Foreskin melanocyte (primary cell): ENCODE measurements at places on chromosomes 5 and 9.

GRCh38 chr9:33785914-33786313 lies 9.4 kb upstream of the PRSS3 start:
- no peak for DNase-seq

DNA sequence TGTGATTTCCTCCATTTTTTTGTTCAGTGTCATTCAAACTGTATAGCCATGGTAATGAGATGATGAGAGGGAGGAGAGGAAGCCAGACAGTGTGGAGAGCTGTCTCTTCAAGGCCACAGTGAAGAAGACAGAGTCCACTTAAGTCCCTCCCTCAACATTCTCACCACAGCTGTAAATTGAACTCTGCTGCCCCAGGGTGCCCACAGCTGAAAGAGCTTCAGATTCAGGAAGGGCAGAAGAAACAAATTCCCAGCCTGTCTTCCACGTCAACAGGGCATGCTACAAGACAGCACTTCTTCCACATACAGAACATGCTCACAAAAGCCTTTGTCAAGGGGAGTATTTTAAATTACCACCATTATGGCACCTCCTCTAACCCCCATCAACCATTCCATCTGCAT lies 100.4 kb downstream of the KLHL3 start:
- DNase-seq = peak; percentile 83

- DNase-seq = no peak
Measured at GRCh38 chr9:123724211-123724796, 205.6 kb downstream of the DENND1A start.

DNA sequence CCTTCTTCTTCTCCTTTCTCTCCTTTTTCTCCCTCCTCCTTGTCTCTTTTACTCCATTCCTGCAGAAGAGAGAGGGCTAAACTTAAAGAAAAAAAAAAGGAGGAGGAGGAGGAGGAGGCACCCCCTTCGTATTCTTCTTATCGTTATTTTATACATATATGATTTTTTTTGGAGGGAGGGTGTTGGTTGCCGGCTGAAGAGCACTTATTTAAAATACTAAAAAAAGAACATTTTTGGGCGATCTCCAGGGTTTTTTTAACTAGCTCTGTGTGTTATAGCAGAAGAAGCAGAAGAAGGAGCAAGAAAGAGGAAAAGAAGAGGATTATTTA lies 381 bp downstream of the NR2F1 start:
- peak; percentile 22 for DNase-seq

DNA sequence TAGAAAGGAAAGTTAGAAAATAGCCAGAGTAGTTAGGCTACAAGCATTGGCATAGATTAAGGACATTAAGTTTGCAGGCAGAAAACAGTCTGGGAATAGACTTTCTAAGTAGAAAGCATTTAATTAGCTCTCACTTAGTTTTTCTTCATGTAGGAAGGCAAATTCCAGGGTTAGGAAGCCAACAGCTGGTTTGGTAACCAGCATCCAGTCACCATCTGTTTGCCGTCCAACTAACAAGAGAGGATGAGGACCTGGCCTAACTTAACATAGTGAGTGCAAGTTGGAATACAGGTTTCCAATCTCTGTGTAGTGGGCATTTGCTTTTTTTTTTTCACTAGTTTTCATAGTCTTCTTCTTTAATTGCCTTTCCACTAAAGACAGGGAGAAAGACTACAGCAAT lies 121.7 kb upstream of the NR3C1 start:
- DNase-seq = no peak

- no peak for DNase-seq
Measured at GRCh38 chr9:69627281-69627680, 44.9 kb downstream of the APBA1 start.

DNA sequence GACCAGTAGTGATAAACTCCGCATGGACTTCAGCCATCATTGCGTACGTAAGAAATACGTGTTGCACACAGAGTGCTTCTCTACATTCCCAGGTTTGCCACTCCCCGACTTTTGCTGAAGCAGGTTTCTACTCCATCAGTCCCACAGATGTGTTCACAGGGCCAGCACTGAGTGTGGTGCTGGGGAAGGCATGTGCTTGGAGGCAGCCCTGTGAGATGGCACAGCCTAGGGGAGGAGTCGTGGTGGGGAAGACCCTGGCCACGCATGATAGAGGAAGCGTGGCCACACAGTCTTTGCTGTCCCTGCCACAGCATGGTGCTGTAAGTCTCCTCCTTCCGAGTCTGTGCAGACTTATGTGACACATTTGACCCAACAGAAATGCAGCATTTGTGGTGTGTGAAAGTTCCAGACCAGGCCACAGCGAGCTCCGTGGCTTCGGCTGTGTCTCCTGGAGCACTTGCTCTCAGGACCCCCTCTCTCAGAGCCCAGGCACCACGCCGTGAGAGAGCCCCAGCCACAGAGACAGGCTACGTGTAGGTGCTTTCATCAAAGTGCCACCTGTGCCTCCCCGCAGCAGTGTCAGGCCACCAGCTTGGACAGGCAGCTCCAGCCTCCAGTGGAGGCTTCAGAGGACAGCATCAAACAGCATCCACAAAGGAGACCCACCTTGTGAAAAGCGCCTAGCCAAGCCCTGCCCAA lies 197.8 kb downstream of the AUH start:
- DNase-seq = no peak

DNA sequence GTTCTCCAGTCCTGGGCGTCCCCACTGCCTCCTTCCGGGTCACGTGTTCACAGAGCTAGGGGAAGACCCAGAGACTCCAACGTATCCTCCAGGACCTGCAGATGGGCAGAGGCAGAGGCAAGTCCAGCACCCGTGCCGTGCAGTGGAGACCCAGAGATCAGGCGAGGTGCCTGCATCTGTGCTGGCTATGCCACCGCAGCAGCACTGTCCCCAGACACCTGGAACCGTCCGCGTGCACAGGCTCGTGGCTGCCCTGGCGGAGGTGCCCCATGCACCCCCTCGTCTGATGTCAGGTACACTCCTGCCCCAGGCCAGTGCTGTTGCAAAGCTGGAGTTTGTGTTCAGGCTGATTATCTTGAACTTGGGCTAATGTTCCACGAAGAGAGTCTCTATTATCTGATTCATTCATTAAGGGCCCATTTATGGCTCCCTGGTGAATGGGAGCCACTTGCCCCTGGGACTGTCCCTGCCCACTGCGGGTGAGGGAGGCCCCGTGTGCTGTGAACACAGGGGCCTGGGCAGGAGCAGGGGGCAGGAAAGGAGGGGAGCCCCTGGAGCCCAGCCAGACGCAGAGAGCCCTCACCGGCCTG lies 13.7 kb downstream of the IRX4 start:
- no peak for DNase-seq

DNA sequence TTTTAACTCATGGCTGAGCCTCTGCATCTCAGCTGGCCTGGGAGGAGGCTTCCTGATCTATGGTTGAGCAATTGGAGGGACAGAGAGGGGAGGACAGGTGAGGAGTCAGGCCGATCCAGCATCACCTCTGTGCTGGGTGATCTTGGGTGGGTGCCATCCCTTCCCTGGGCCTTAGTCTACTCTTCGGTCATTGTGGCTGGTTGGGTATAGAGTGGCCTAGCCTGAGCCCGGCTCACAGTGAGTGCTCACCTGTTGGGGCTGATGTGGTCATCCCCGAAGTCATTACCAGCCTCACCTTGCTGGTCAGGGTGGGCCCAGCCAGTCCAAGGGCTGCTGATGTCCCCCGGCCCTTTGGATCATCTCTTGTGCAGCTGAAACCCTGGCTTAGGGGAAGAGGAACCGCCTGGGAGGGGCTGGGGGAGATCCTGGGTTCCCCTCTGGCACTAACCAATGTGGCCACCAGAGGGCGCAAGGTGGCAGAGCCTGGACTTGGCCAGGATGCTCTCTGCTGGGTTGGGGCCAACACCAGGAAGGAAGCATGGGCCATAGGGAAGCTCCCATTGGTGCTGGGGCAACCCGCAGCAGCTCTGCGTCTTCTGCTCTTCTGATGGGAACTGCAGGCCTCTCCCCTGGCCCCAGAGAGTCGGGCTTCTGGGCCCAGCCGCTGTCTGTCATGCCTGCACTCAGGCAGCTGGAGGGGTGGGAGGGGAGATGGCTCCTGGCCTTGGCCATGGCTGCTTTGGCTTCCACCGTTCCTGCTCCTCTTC lies 17.3 kb upstream of the ODF2 start:
- peak; percentile 55 for DNase-seq

GRCh38 chr9:136021872-136022681 lies 60.9 kb upstream of the UBAC1 start:
- no peak for DNase-seq

- DNase-seq = peak; percentile 72
Measured at GRCh38 chr9:69174616-69175463, 763 bp downstream of the TJP2 start.

GRCh38 chr5:109062664-109063063 lies 315.0 kb downstream of the FER start:
- no peak for DNase-seq

DNA sequence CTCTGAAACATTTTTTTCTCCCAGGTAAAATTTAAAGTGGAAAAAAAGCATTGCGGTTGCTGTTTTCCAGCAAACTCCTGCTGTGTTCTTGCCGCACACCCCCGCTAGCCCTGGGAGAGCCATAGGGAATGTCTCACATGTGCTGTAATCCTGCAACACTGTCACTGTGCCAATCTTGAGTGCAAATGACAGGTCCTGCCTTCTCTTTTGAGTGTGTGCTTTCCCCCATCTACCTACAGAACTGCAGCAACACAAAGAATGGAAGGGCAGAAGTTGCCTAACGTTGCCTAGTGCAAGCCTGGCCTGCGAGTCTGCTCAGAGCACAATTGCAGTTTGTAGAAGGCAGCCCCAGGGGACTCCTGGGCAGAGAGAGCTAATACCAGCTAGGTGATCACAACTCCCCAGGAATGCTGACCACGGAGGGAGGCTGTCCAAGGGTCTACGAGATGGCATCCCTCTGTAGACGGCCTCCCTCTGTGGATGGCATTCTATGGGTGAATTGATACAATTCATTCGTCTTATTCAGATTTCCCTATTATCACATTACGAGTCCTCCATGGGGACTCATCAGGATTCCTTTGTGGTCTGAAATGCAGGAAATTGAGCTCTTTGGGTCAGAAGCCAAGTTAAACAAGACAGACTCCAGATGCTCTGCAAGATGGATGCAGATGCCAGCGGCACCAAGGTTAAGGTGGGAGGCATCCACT lies 172.6 kb upstream of the S1PR3 start:
- no peak for DNase-seq

GRCh38 chr9:5326187-5326586 lies 13.5 kb downstream of the RLN1 start:
- DNase-seq = no peak

- no peak for DNase-seq
Measured at GRCh38 chr5:94469894-94470329, 148.5 kb downstream of the KIAA0825 start.

GRCh38 chr9:134040781-134041648 lies 15.7 kb downstream of the BRD3OS start:
- DNase-seq = no peak

DNA sequence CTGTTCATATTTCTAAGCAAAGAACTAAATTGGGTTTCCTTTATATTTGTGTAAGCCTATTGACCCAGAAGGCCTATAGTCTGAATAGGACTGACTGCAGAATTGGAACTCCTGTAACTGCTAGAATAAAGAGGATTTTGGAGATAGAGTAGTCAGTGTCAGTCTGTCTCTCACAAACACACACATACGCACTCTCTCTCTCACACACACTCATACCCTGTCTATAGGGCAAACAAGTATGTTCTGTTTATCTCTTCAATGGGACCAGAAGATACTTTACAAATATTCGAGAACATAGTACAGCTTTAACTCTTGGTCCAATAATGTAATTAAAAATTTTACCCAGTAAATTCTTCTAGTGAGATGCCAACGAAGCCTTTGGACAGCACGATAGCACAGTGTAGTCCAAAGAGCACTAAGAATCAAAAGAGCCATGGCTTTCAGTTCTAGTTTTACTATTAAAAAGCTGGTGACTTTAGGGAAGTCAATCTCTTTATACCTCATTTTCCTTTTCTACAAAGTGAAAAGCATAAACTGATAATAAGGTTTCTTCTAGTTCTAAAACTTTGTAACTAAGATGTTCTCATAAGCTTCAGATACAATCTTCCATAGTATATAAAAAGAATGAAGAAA lies 19.3 kb downstream of the ABHD17B start:
- DNase-seq = no peak

GRCh38 chr9:121324755-121325154 lies 45.3 kb downstream of the STOM start:
- DNase-seq = no peak

DNA sequence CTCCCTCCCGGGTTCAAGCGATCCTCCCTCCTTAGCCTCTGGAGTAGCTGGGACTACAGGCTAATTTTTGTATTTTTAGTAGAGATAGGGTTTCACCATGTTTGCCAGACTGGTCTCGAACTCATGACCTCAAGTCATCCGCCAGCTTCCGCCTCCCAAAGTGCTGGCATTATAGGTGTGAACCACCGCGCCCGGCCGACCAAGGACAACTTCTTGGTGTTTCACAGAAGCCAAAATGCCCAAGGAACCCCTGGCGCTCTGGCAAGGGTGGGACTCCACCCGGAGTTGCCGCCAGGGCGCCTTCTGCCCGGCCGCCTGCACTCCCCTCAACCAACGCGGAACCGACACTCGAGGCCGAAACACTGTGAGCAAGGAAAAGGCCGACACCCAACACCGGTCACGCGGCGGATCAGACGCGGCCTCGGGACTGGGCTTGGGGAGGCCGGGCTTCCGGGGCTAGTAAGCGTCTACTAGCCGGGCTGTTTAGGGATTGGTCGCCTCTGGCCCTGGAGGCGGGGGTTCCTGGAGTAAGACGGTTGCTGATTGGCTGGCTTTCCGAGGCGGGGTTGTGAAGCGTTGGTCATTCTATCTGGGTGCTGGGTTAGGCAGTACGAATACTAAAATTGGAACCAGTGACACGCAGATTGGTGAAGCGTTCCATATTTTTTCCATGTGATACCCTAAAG lies 7.7 kb upstream of the CFAP157 start:
- peak; percentile 97 for DNase-seq

GRCh38 chr5:118450554-118451332 lies 537.6 kb downstream of the DTWD2 start:
- DNase-seq = no peak

DNA sequence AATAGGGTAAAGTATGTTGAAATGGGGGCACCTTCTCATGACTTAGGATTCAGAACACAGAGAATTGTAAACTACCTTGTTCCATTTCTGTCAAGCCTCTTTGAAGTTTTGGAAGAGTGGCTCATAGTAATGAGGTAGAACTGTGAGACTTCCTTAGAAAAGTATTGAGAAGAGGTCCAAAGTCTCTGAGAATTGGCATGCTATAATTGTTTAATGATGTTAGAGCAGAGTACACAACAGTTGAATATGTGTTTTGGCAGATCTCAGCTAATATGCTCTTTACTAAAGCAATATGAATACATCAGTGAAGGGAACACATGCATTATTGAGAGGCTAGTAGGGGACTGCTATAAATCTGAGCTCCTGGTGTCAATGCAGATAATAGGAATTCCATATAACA lies 579.4 kb upstream of the RIOK2 start:
- no peak for DNase-seq

GRCh38 chr5:98968056-98968564 lies 39.3 kb upstream of the CHD1 start:
- DNase-seq = no peak

DNA sequence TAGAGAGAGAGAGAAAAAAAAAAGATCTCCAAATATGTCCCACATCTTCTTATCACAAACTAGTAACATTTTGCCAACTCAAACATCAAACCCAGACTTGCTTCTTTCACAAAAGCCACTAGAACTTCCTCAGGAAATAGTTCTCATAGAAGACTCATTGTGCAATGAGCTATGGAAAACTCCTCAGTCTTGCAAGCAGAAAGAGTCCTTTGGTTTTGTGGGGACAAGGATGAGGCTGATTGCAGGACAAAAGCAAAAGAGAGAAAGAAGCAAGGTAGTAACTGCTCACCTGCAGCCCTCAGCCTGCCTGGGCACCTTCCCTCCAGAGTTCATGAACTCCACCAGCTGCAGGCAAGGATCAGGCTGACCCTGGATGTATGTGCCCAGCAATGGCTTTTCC lies 399.0 kb downstream of the IRX1 start:
- DNase-seq = no peak

- no peak for DNase-seq
Measured at GRCh38 chr9:111475195-111475594, 9.0 kb downstream of the ECPAS start.
